ENCODE measurements at places on chromosomes 4 and X.
A peak's percentile ranks its signal among the peaks of the same experiment; 100 is the strongest.

- peak; percentile 46 for DNase-seq
Observed at GRCh38 chrX:17535229-17535628, 160.2 kb downstream of the NHS start.

- no peak for DNase-seq
Observed at GRCh38 chr4:41551536-41551935, 13.6 kb downstream of the LIMCH1 start.

DNA sequence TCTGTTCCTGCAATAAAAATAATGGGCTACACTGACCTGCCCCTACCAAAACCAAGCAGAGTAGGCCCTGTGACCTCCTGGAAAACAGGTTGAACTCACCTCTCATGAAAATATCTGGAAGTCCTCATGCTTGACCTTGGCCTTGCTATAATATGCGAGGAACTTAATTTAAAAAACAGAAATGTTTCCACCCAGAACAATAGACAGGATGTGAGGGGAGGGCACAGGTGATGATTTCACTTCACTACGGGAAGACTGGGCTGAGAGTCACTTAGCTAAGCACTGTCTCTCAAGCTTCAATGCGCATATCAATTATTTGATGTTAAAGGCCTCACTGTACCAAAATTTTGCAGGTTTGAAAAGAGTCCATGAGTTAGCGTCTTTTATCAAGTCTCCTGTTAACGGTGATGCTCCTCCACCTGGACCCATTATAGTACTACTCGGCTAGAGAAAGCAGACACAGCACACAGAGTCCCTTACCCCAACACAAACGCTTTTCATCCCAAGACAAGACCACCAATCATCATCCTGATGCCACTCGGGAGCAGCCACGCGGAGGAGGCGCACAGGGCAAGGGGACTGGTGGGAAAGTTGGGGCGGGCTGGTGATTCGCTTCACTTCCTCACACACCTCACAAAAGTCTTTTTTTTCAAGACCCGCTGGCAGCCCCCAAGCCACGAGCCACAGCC lies 25.9 kb downstream of the ZNF721 start:
- peak; percentile 16 for DNase-seq

- DNase-seq, result no peak
Observed at GRCh38 chrX:50971395-50971794, 60.9 kb downstream of the BMP15 start.

- DNase-seq, result peak; percentile 7
Observed at GRCh38 chr4:144817081-144817480, 171.1 kb downstream of the HHIP start.

DNA sequence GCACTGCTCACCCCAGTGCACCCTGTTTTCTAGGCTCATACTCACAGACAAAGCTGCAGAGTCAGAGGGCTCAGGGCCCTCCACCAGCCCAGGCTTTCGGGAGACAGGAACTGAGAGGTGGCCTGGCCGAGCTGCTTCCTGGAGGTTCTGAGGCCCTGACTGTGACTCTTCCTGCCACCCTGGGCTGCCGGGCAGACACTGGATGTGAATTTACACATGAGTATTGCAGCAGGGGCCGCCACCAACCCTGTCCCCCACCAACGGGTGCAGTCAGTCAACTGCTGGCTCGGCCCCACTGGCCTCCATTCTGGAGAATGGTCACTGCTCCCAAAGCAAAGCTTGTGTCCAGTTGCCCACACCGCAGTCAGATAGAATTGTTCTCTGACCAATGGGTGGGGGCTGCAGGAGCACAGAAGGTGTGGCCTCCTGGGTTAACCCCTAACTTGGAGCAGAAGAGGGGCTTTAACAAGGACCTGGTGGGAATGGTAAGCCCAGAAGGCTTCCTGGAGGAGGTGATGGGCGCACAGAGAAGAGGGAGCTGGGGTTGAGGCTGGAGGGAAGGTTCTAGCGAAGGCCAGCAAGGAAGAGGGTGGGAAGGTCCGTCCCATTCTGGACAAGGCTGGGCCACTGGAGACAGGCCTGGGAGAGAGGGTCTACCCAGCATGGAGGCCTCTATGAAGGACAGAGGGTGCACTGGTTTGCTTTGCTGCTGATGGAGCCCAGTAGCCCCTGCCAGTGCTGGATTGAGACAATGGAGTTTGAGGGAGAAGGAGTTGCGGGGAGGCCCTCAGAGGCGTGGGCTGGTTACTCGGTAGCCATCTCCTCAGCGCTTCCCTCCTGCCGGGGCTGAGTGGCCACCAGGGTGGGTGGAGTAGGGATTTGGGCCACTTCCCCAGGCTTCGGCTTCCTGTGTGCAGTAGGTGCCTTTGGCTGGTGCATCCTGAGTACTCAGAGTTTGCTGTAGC lies 135.3 kb downstream of the CPZ start:
- no peak for DNase-seq

DNA sequence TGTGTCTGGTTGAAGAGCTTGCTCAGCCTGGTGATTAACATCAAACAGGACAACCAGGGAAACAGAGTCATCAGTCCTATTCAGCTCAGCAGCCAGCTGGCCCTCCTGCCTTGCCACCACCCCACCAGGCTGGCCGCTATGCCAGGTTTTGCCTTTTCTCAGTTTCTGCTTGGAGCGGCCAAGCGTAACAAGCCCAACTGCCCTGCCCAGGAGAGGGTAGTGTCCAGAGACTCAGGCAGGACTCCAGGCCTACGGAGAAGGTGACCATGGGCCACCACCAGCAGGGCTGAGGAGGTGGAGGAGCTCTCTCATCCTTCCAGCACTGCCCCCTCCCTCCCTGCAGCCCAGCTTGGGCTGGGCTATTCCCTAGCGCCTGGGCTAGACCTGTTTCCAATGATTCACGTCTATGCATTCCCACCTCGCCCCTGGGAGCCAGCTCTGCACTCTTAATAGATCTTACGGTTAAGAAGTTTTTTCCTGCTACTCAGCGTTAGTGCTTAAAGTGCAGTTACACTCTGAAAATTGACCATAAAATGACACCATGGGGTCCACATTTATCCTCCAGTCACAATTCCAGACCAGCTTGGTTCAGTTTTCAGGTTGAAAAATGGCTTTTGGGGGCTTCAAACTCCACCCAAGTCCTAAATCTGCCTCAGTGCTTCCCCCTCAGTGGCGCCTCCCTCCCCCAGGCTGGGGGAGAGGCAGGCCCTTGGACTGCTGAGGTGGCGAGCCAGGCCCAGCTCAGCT lies 124.0 kb upstream of the PJA1 start:
- no peak for DNase-seq

GRCh38 chr4:182978152-182978827 lies 61.1 kb upstream of the DCTD start:
- peak; percentile 91 for DNase-seq

- no peak for DNase-seq
Observed at GRCh38 chr4:119002476-119002875, 113.8 kb downstream of the SYNPO2 start.
